Occipital lobe (tissue), 3 donors: ENCODE measurements at places on chromosomes 2 and 18.
A peak's percentile ranks its signal among the peaks of the same experiment; 100 is the strongest.

GRCh38 chr18:58253871-58254270 is 209.8 kb downstream of the NEDD4L start:
- no peak for DNase-seq

DNA sequence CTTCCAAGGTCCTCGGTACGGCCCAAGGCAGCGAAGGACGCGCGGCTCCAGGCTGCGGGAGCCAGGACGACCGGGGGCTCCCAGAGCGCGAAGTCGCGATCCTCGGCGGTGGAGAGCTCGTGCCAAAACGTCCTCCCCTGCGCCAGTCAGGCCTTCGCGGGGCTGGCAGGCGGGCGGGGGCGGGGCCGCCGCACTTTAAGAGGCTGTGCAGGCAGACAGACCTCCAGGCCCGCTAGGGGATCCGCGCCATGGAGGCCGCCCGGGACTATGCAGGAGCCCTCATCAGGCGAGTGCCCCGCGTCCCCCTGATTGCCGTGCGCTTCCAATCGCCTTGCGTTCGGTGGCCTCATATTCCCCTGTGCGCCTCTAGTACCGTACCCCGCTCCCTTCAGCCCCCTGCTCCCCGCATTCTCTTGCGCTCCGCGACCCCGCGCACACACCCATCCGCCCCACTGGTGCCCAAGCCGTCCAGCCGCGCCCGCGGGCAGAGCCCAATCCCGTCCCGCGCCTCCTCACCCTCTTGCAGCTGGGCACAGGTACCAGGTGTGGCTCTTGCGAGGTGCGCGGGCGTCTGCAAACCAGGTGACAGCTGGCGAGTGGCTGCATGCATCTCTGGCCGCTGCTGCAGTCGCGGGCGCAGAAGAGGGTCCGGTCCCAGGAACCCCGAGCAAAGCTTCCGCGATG is at the start of gene CIDEA:
Gene CIDEA, plus strand, starts transcription at position 226 of the 684 bp plus-strand sequence. Its CDS starts 23 bp downstream, at position 249.
- peak; percentile 11 for DNase-seq

GRCh38 chr2:31266804-31267203 is 32.9 kb downstream of the EHD3 start:
- no peak for DNase-seq

GRCh38 chr18:41464278-41464677 is 490.8 kb upstream of the PIK3C3 start:
- no peak for DNase-seq

GRCh38 chr2:203077451-203077850 is 62.8 kb downstream of the NBEAL1 start:
- no peak for DNase-seq

- DNase-seq = no peak
These were observed 223.7 kb downstream of the SOX11 start for GRCh38 chr2:5915881-5916310.

- DNase-seq = no peak
These were observed 103.5 kb downstream of the CPO start for GRCh38 chr2:207042841-207043240.

DNA sequence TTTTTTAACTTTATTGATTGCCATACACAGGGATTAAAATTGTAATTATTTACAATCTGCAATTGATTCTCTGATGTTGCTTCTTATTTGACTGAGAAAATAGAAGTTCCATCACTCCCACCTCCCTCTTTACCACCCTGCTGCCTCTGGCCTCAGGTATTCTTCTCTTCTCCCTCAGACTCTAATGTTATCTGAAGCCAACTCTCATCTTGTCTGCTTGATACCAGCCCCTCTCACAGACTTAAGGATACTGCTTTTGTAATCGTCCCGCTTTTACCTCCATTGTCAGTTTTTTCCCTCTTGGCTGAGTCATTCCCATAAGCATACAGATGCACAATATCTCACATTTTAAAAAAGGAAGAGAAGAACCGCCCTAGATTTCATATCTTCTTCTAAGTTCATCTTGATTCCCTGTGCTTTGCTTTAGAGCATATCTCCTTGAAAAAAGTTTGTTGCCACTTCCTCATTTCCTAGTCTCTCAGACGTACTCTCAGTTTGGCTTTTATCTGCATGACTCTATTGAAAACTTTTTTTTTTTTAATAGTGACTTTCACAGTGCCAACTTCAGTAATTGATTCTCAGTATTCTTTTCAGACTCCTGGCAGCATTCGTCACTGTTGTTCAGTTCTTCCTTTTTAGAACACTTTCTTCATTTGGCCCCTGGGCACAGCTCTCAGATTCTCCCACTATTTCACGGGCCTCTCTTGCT is 31.1 kb downstream of the SPAG16 start:
- no peak for DNase-seq

- no peak for DNase-seq
These were observed 3.2 kb upstream of the MAPRE2 start for GRCh38 chr18:35038029-35038428.

DNA sequence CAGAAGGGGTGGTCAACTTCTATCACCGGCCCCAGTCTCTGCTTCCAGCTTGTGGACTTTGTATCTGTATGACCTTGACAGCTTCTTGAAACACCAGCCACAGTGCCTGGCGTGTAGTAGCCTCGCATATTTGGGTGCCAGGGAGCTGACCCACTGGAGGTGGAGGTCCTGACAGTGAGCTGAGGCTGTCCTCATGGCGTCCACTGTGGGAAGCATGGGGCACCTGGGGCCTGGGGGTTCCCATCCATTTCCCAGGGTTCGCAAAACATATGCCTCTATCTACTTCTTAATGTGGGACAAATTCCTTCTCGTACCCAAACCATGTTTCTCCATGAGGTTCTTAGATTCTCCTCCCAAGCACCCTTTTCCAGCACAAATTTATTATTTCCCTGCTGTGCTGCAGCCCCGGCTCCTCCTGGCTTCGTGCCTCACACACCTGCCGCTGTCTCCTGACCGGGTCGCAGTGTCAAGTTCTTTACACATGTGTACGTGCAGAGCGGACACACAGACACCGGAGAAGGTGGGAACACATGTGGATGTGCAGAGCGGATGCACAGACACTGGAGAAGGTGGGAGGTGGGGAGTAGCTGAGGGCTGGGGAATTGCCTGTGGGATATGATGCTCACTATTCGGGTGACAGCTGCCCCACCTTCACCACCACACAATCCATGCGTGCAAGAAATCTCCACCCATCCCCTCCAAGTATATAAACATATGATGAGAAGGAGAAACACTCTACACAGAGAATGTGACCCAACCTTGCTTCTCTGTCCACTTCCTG is 23.4 kb downstream of the TMEM18 start:
- DNase-seq = no peak

GRCh38 chr2:51638811-51639210 is 606.9 kb upstream of the NRXN1 start:
- no peak for DNase-seq

GRCh38 chr18:49699303-49699702 is 114.0 kb downstream of the ACAA2 start:
- no peak for DNase-seq

DNA sequence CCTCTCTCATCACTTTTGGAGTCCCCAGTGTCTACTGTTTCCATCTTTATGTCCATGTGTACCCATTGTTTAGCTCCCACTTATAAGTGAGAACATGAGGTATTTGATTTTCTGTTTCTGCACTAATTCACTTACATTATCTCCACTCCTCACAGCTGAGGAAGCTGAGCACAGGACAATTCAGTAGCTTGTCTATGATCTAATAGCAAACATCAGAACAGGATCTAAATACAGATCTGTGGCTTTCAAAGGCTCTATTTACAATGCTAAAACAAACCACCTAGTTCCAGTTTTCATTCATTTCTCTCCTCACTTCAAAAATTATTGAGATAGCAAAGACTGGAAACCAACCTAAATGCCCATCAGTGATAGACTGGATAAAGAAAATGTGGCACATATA is 52.0 kb upstream of the DDX18 start:
- DNase-seq = no peak

DNA sequence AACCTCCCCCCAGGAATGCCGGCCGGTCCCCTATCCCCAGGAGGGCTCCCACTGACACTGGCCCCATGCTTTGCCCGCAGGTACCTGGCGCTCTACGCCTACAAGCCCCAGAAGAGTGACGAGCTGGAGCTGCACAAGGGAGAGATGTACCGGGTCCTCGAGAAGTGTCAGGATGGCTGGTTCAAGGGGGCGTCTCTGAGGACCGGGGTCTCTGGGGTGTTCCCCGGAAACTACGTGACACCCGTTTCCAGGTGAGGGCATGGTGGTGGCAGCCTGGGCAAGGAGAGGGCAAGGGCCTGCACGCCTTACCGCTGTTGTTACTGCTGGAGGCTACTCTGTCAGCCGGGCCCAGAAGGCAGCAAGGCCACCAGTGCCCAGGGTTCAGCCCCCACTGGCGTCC is 181.3 kb downstream of the SEPTIN10 start:
- no peak for DNase-seq

GRCh38 chr18:62486290-62486964 is 36.4 kb upstream of the ZCCHC2 start:
- no peak for DNase-seq

GRCh38 chr18:27008575-27008974 is 143.1 kb upstream of the AQP4 start:
- no peak for DNase-seq

DNA sequence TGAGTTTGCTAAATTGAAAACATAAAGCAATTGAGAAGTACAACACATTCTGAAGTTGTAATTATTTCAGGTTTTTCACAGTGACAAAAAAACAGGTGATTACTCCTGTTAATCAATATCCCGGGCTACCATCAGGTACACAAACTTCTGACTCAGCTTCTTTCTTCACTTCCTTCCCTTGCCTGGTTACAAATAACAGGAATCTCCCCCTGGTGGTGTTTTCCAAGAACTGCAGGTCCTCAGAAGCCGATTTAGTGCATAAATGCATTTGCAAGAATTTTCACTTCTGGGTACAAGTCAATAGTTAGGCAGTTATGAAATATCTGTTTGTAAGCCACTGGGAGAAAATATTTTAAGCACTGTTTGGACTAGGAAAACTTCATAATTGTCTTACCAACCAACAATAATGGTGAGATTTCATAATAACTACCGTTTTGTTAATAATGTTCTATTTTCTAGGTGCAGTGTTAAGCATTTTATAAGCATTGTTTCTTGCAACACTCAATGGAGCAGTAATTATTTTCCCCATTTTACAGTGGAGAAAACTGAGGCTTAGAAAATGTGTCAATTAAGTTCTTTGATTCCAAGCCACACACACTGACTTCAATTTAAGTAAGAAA is 12.4 kb upstream of the GMCL1 start:
- peak; percentile 52 for DNase-seq

DNA sequence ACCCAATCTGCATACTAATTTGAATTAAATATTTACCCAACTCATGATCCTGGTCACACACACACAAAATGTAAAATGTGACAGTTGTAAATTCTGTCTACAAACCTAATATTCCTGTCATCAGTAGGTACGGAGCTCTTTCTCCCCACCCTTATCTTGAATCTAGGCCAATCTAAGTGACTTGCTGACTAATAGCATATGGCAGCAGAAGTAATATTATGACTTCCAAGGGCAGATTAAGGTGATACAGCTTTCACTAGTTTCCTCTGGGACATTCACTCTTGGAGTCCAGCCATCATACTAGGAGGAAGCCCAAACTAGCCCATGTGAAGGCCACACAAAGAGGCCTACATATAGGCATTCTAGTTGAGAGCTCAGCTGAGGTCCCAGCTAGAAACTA is 89.4 kb downstream of the TMEM131 start:
- no peak for DNase-seq

DNA sequence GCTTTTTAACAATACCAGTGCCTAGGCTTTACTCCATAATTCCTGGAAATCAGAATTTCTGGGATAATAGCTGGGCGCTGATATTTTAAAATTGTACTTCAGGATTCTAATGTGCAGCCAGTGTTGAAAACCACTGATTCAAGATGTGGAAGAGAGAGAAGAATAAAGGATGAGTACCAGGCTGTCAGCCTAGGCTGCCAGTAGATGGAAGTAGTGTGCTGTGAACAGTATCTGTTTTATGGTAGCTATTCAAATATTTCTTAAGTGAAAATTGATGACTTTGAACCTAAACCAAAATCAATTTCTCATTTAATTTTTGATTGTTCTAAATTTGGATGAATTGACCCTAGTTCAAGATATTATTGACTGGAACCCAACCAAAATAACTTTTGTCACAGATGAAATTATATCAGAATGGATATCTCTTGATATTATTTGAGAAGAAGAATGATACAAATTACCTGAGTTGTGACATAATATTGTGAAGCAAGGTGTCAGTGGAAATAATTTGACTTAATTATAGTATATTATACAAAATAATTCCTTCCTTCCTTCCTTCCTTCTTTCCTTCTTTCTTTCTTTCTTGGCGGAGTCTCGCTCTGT is 88.0 kb downstream of the COMMD1 start:
- no peak for DNase-seq

GRCh38 chr2:117068371-117068770 is 746.1 kb upstream of the DDX18 start:
- no peak for DNase-seq

GRCh38 chr2:86750240-86750839 is 30.2 kb downstream of the RMND5A start:
- DNase-seq = no peak

- DNase-seq = peak; percentile 52
These were observed 640 bp downstream of the SPTBN1 start for GRCh38 chr2:54456612-54457322.

- DNase-seq = no peak
These were observed 178.1 kb upstream of the PIEZO2 start for GRCh38 chr18:11327391-11328009.

- DNase-seq = no peak
These were observed 11.9 kb upstream of the ARID5A start for GRCh38 chr2:96524482-96525210.

- no peak for DNase-seq
These were observed 763.9 kb downstream of the TSN start for GRCh38 chr2:122519366-122519765.

DNA sequence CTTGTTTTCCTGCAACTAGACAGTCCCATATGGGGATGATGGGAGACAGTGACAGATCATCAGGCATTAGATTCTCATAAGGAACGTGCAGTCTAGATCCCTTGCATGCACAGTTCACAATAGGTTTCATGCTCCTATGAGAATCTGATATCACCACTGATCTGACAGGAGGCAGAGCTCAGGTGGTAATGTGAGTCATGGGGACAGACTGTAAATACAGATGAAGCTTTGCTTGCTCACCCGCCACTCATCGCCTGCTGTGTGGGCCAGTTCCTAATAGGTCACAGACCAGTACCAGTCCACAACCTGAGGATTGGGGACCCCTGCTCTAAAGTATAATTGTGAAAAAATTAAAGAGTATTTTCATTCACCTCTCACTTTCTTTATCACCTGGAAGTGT is 23.6 kb upstream of the RAB1A start:
- no peak for DNase-seq

GRCh38 chr2:223217373-223217772 is 165.4 kb downstream of the KCNE4 start:
- no peak for DNase-seq

GRCh38 chr18:79378536-79379250 is 17.0 kb upstream of the NFATC1 start:
- DNase-seq = peak; percentile 69

DNA sequence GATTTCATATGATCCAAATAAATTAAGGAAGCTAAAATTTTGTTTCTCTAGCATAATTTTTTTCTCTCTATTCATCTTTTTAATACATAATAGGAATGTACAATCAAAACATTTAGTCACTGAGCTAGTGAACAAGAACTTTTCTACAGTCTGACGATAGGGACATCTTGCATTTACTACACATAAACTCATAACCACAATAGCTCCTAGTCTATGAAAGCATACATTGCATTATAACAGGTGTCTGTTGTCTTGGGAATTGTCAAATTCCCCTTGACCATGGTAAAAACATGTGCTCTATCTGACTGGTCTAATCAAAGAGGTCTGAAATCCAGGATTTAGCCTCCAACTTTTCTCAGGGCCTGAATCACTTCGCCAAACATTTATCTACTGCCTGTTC is 144.8 kb downstream of the FAM124B start:
- no peak for DNase-seq

GRCh38 chr2:127014630-127015029 is 92.3 kb downstream of the BIN1 start:
- DNase-seq = no peak
